SK-N-SH treated with all-trans-retinoic acid at 6 μM for 48 hours (cell line): ENCODE measurements at places on chromosomes 5 and 9.

- peak; percentile 30; the same call in 1 of the 3 replicates for ATAC-seq
These were observed 210.7 kb upstream of the SLC24A2 start for GRCh38 chr9:19999491-20000057.

DNA sequence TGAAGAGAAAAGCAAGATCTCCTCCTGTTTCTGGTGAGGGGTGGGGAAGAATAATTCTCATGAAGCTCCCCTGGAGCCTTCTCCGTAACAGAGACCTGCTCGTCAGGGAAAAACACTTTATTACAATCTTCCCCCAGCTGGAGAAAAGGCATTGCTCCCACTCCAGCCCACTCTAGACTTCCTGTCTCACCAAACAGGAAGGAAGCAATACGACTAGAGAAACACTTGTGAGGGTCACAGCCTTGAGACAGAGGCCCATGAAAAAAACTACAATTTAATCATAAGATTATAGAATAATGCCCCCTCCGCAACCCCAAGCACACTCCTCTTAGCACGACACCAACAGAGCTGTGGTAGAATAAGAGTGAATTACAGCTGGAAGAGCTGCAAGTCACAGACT, 197.2 kb upstream of the S1PR3 start:
- ATAC-seq, result no peak

GRCh38 chr5:107532169-107532878, 138.4 kb downstream of the EFNA5 start:
- ATAC-seq, result no peak

- no peak for ATAC-seq
These were observed 77.5 kb downstream of the CEMIP2 start for GRCh38 chr9:71690689-71691435.

DNA sequence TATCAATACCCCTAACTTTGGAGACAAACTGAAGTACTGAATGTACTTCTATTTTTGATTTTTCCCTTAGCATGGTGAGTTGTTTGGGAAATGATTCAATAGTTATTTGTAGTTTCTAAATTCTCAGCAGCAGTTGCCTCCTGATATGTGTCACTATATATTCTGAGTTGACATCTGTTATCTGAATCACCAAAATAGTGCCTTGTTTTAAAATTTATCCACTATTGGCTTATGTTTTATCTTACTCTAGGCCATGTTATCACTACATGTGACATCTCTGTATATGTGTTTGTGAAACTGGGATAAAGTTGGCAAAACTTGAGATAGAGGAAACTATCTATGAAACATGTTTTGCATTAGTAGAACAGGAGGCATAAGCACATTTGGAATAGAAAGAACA, 317.6 kb downstream of the TLE4 start:
- ATAC-seq, result no peak

DNA sequence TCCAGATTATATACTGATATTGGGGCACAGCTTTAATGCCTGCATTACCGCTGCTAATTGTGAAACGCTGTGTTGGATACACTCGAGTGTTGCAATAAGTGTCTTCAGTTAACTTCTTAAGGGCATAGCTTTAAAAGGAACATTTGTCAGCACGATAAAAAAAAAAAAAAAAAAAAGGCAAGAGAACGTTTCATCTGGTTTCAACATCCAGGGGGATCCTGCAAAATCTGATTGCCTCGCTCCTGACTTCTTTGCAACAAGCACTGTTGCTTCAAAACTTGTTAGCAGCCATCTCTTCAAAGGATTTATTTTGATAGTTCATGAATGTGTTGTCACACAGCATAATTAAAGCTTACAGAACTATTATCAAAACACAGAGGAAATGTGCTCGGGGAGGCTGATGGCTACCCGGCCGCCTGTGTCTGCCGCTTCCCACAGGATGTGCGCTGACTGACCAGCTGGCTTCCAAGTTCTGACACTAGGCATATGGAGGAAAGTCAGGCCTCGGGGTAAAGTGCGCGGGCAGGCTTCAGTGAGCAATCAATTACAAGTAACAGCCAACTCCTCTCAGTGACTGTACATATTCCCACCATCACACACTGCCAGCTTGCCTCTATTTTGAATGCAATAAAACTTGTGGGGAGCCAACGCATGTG, 77.7 kb downstream of the EBF1 start:
- peak; percentile 74 for ATAC-seq

- ATAC-seq, result no peak
These were observed 80.3 kb upstream of the RPS23 start for GRCh38 chr5:82358457-82358856.

GRCh38 chr5:133293960-133294359, 242.1 kb downstream of the HSPA4 start:
- ATAC-seq, result no peak

GRCh38 chr9:102185371-102185770, 446.9 kb upstream of the GRIN3A start:
- ATAC-seq, result no peak

DNA sequence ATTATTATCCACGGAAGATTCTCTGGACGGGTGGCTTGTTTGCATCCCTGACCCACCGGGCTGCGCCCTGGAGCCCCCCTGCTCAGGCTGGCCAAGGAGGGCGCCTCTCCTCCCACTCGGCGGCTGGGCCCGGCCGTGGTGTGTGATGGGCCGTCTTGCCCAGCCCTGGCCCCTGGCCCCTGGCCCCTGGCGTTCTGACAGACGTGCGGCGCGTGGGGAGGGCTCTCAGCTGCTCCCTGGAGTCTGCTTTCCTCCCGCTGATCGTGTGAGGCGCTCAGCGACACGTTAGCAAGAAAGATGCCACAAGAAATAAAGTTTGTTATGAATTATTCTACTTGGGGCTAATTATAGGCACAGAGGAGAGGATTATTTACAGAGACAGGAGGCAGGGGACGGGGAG, 33.3 kb downstream of the UNC5A start:
- ATAC-seq, result no peak

DNA sequence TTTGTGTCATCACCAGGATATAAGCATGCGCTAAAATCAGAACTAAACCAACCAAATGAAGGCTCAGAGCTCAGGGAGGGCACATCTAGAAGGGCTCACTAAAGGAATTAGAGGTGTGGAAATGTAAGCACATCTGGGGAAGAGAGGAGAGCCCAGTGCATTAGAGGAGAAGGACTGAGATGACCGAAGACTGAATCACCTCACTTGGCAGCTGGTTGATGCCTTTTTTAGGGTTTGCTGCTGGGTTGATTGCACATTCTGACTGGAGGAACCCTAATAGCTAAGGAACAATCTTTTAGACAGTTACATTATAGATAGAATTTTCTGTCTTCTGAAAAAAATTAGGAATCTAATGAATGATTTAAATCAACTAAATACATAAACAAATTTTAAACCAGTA, 8.2 kb upstream of the IFNA21 start:
- ATAC-seq, result no peak

GRCh38 chr5:90689064-90689463, 130.5 kb downstream of the ADGRV1 start:
- ATAC-seq, result no peak

- ATAC-seq, result no peak
These were observed 52.7 kb downstream of the ABHD17B start for GRCh38 chr9:71858102-71858798.

GRCh38 chr5:155726267-155726666, 600.7 kb upstream of the SGCD start:
- ATAC-seq, result no peak

- no peak for ATAC-seq
These were observed 364.3 kb upstream of the ADAMTSL1 start for GRCh38 chr9:18109675-18110074.

GRCh38 chr5:8050616-8051175, 181.7 kb downstream of the MTRR start:
- no peak for ATAC-seq

DNA sequence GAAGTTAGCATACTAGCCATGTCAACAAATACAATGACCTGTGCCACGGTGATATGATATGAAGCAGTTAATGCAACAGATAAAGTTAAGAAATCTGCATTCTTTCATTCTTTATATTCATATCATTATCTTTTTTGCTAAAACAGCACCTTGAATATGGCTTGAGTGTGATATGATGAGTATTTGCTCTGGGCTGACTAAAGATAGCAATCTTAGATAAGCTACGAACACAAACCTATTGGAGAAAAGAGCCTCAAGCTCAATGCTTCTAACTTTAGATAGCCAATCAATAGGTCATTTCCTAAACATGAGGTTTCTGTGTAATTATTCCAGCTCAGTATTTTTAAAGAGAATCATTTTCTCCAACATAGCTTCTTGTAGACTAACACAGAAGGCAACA, 61.7 kb downstream of the NR2F1 start:
- ATAC-seq, result no peak

DNA sequence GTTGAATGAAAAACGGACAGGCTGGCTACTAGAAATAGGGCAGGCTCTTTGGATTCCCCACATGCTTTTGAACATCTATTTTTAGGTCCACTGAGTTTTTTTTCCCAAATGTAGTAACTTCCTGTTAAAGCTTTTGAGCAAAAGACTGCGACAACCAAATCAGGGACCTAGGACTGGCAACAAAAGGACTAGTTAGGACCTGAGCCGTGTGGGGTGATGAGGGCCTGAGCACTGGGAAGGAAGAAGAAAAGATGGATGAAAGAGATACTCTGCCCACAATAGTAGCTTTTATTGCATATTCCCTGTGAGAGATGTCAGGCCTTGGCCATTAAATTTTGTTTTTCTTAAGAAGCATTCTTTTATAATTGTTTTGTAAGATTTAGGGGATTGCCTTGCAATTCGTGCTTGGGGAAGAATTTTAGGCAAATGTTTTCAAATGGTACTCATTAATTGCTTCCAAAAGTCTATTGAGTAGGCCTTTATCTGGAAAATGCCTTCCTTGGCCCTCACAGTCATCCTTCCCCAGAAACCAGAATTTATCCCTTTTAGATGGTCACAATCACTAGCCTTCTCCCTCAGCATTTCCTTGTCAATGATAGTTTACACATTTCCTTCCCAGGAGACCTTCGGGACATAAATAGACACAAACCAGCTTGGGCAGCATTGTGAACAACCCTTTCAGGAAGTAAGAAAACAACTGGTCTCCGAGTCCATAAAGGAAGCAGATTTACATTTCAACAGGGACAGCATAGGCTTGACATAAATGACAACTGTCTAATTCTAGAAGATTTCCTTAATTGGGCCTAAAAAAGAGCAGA, 166.5 kb downstream of the RMI1 start:
- no peak for ATAC-seq

DNA sequence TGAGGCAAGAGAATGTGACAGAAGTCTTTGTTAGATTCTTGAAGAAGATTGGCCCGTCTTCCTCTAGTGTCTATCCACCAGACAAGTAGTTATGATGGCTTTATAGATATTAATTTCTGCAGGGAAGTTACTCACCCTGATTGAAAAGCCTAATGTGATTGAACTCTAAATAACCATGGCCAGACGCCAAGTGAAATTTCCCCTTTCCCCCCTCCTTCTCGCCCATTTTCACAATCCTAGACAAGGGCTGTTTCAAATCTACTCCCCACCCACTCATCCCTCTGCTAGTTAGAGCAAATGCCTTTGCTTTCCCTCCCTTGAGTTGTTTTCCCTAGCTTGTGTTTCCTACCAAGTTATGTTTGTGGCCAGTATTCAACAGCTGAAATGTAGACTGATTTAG, 182.5 kb downstream of the TMEM167A start:
- ATAC-seq, result 0 out of 3 replicates have a peak, but pooled peaks have one; percentile 27
